Heart left ventricle (tissue), 16 donors: ENCODE measurements at places on chromosomes 2 and 18.
A peak's percentile ranks its signal among the peaks of the same experiment; 100 is the strongest.

GRCh38 chr18:62988471-62988870 lies 273.1 kb downstream of the PHLPP1 start:
- H3K27ac ChIP-seq, result no peak overlapping the region
- no peaks in the 10 kb centered on the region for H3K36me3 ChIP-seq
- no peak overlapping the region for H3K4me3 ChIP-seq
- no peak for DNase-seq
- no peaks in the 10 kb centered on the region for H3K4me1 ChIP-seq

GRCh38 chr2:228688007-228688645 lies 506.6 kb upstream of the SPHKAP start:
- no peak for DNase-seq
- no peak overlapping the region for H3K4me3 ChIP-seq

GRCh38 chr2:190311893-190312634 lies 7.6 kb downstream of the HIBCH start:
- H3K27ac ChIP-seq, result no peak overlapping the region
- DNase-seq, result no peak
- no peaks in the 10 kb centered on the region for H3K4me1 ChIP-seq
- no peaks in the 10 kb centered on the region for H3K27me3 ChIP-seq

DNA sequence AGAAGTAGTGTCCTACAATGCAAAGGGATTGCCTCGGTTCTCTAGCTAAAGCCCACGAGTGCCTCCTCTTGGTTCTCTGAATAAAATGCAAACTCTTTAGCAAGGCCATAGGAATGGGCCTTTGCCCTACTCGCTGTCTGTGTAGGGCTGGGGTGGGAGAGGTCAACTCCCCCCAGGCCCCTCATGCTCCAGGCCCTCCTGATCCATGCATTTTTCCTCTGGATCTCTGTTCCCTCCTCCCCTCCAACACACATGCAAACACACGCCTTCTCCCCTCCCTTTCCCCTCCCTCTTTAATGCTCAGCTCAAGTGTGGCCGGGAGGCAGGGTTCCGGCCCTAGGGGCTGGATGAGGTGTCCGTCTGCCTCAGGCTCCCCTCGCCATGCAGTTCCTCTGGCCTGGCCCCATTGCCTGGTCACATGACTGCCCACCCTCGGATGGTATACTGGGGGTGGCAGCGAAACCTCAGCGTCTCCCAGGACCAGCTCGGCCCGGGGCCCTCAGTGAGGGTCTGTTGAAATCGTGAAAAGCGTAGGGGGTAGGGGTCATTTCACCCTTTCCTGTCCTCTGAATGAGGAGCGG lies 14.9 kb upstream of the KLF11 start:
- peak overlapping the region; percentile 72 for H3K27ac ChIP-seq
- DNase-seq, result no peak
- peaks cover 32% of the 10 kb centered on the region for H3K4me1 ChIP-seq

GRCh38 chr2:237097911-237098702 lies 12.4 kb downstream of the COPS8 start:
- H3K27me3 ChIP-seq, result no peaks in the 10 kb centered on the region
- H3K4me1 ChIP-seq, result no peaks in the 10 kb centered on the region
- DNase-seq, result no peak
- no peak overlapping the region for H3K27ac ChIP-seq
- no peak overlapping the region for H3K4me3 ChIP-seq

DNA sequence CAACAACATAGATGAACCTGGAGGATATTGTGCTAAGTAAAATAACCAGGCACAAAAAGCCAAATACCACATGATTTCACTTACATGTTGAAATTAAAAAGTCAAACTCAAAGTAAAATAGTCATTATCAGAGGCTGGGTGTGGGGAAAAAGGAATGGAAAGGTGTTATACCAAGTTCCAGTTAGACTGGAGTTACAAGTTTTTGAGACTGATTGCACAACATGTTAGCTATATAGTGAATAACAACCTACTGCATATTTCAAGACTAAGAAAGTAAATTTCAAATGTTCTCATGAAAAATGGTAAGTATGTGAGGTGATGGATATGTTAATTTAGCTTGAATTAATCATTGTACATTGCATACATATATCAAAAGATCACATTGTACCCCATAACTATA lies 116.8 kb upstream of the HNMT start:
- no peaks in the 10 kb centered on the region for H3K27me3 ChIP-seq
- H3K27ac ChIP-seq, result no peak overlapping the region
- H3K36me3 ChIP-seq, result no peaks in the 10 kb centered on the region

- DNase-seq, result no peak
Measured at GRCh38 chr2:119698246-119698645, 19.2 kb downstream of the TMEM177 start.
